ENCODE measurements at places on chromosomes 7 and 10.

DNA sequence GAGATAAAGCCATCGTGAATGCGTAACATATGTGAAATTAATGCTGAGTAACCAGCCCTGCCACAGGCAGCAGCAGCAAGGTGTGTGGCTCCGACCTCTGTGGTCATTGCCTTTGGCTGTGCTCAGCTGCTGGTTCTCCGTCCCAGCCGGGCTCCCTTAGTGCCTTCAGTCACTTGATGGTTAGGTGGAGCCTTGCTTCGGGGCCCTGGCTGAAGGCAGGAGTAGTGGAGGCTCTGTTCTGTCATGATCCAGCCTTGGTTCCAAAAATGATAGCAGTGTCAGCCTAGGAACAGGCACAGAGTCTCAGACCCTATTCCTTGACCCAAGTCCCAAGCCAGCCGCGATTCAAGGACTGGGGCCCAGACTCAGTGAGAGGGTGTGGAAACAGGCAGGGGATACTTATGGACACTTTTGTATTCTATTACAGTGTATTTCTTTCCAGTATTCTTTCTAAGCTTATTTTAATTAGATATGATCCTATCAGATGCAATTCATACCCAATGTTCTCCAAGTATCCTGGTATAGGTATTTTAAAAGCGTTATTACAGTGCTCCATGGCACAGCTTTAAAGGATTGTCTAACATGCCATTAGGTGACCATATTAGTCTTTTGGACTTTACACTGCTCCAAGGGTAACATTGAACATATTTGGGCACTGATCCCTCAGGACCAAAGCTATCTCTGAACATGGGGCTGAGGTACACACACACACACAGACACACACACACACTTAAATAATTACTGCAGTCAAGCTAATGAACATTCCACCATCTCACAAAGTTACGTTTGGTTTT lies 9.0 kb downstream of the SCART1 start:
- DNase-seq: no peak

- DNase-seq: no peak
Observed at GRCh38 chr7:151272405-151272804, 23.9 kb upstream of the SMARCD3 start.

DNA sequence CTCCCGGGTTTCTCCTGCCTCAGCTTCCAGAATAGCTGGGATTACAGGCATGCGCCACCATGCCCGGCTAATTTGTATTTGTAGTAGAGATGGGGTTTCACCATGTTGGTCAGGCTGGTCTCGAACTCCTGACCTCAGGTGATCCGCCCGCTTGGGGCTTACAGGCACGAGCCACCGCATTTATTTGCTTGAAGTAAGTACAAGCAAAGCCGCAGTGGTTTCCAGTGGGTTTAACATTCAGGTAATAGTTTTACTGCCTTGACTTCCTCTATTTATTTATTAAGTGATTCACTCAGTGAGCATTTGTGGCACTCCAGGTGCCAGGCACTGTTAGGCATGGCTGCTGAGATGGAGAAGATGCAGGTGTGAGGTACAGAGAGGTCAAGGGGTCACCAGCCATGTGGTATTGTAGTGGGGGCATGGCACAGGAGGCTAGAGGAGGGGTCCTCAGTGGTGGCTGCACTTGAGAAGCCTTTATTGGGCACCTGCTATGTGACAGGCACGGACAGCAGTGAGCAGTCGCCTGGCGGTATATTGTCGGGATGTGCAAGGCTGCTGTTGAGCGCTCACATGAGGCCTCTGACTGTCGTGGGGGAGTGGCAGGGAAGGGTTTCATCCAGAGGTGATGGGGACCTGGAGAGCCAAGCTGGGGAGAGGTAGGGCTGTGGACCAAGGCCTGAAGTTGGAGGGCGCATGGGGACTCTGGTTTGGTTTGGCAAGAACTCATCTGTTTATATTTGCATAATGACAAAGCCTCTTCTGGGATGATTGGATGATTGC lies 54.9 kb downstream of the DOCK1 start:
- DNase-seq: no peak

- no peak for DNase-seq
Observed at GRCh38 chr10:3782451-3783315, 2.3 kb downstream of the KLF6 start.

GRCh38 chr7:74412056-74412455 lies 41.6 kb upstream of the GTF2IRD1 start:
- DNase-seq: no peak
